ENCODE measurements at places on chromosomes 7 and 10.

- no peak for DNase-seq
Observed at GRCh38 chr10:88288320-88289059, 294.6 kb downstream of the RNLS start.

- DNase-seq: peak; percentile 43
Observed at GRCh38 chr10:15254808-15255648, 86.5 kb upstream of the NMT2 start.

DNA sequence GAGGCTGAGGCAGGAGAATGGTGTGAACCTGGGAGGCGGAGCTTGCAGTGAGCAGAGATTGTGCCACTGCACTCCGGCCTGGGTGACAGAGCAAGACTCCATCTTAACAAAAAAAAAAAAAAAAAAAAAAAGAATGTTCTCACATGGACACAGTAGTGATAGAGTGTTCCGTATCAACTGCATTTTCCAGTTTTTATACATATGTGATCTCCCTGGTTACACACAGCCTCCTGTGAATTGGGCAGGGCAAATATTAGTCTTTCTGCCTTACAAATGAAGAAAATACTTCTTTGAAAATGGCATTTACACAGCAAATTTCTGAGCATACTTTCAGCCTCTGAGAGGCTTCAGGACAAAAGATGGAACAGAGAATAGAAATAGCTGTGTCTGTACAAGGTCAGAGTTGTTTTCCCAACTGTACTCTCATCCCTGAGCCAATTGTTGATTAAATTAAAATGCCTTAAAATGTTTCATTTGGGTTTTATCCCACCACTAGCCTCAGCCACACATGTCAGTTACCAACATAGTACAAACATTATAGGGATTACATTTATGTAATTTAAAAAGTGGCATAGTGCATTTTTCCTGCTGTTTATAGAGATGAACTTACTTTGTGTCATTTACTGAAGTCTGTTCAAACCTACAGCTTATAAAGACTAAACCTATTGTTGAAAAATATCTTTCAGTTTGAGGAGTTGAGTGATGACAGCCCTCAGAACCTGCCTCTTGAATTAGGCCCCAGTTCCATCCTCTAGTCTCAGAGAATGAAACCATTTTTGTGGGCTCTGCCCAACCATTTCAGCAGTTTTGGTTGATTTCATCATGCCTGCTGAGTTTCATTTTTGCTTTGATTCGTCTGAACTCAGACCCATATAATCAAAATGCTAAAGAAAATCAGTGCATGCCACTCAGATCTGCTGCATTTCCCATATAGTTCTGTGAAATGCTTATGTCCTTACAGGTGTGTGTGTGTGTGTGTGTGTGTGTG lies 609.4 kb upstream of the C7orf33 start:
- no peak for DNase-seq

DNA sequence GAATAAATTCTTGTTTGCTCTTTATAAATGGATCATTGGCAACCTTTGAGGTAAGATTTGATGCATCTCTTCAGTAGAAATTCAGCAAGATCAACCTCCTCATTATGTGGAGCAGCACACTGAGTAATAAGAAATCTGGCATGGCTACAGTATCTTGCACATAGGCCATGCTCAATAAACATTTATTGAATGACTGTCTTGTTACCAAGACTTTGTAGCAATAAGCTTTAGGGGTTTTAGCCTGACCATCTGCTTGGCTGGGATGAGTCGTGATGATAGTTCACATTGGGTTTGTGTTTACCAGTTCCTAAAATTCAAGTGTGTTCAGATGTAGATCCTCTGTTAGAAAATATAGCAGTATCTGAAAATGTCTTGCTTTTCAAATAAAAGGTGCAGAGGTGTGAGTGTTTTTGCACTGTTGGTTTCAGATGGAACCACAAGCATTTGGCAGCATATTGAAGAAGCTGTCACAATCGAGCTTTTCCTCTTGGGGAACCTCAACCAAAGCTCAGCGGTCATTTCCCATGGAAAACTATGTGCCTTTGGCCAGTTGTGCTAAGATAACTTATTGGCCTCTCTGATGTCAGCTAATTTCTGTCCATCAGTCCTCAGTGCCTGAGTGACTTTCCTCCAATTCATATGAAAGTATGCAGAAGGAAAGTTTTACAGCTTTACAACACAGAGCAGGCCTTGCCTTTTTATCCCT lies 442.6 kb downstream of the GFRA1 start:
- no peak for DNase-seq

GRCh38 chr10:88416801-88417200 lies 166.3 kb downstream of the RNLS start:
- no peak for DNase-seq

DNA sequence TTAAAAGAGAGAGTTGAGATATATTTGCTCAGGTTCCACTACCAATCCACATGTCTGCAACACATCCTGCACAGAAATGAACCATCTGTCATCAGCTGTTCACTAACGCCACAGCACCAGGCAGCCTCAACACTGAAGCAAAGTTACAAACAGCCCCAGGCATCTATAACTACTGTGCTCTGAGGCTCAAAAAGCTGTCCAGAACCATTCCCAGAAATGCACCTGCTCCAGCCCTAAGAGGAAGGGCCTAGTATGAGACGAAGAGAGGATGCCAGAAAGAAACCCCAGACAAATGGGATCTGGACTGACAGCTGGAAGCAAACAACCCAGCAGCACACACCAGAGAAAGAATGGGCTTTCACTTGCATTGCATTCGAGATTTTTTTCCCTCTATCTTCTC lies 159.3 kb downstream of the ELMO1 start:
- DNase-seq: no peak

GRCh38 chr10:91034494-91035159 lies 113.7 kb upstream of the ANKRD1 start:
- DNase-seq: no peak

DNA sequence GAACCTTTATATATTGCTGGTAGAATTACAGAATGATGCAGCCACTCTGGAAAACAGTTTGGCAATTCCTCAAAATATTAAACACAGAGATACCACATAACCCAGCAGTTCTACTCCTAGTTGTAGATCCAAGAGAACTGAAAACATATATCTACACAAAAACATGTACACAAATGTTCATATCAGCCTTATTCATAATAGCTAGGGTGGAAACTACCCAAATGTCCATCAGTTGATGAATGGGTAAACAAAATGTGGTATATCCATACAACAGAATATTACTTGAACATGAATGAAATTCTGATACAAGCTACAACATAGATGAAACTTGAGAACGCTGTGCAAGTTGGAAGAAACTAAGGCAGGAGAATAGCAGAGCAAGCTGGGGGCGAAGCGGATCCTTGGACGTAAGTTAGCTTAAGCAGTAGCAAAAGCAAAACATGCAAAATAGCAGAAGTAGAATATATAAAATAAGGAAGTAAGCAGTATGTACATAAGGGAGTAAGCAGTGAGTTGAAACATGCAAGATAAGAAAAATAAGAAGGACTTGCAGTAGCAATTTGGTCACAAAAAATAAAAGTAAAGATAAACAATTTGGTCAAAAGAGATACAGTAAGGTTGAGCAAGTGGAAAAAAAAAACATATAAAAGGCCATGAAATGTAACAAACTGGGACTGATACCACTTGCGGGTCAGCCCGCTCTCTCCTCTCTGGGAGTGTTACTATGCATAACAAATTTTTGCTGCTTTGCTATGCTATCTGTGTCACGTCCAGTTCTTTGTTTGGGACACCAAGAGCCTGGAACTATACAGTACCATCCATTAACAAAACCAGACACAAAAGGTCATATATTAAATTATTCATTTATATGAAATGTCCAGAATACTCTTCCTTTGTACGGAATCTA lies 18.0 kb upstream of the HILPDA start:
- DNase-seq: no peak

GRCh38 chr10:6082496-6083395 lies 6.1 kb upstream of the RBM17 start:
- peak; percentile 29 for DNase-seq

GRCh38 chr10:78301891-78302738 lies 268.5 kb downstream of the RPS24 start:
- DNase-seq: no peak

DNA sequence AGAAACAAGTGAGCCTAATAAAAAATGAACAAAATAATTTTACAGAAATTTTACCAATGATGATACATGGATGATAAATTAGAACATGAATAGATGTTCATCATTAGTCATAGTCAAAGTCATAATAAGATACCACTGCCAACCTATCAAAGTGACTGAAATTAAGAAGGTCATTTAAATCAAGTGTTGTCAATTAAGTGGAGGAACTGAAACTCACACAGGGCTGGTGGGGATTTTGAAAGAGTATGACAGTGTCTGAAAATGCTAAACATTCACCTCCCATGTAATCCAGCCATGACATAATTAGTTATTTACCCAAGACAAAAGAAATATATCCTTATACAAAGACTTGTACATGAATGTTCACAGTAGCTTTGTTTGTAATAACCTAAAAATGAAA lies 57.1 kb upstream of the DYNC1I1 start:
- DNase-seq: no peak

DNA sequence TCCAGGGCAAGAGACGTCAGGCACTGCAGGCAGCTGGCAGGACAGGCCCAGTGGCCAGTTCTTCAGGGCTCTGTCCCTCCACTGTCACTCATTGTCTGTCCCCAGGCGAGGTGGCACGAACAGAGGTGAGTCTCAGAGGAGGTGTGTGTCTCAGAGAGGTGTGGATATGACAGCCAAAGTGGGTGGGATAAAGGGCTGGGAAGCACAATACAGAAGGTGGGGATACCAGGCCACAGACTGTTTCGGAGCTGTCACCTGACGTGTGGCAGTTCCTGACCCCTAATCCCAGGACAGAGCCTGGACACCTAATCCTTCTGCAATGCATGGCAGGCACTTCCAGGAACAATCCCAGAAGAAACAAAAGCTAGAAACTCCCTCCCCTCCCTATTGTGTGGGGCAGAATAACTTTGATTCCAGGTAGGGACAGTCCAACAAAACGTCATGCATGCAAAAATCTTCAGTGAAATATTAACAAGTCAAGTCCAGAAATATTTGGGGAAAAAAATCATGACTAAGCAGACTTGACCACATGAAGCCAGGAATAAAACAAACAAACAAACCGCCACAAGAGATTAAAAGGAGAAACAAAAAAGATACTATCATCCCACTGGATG lies 11.6 kb downstream of the KLRG2 start:
- no peak for DNase-seq

- no peak for DNase-seq
Observed at GRCh38 chr10:124745673-124746072, 1.5 kb upstream of the FAM53B start.

GRCh38 chr7:6558837-6559236 lies 7.6 kb upstream of the GRID2IP start:
- DNase-seq: peak; percentile 28

GRCh38 chr10:114042895-114043531 lies 653 bp upstream of the ADRB1 start:
- peak; percentile 19 for DNase-seq

DNA sequence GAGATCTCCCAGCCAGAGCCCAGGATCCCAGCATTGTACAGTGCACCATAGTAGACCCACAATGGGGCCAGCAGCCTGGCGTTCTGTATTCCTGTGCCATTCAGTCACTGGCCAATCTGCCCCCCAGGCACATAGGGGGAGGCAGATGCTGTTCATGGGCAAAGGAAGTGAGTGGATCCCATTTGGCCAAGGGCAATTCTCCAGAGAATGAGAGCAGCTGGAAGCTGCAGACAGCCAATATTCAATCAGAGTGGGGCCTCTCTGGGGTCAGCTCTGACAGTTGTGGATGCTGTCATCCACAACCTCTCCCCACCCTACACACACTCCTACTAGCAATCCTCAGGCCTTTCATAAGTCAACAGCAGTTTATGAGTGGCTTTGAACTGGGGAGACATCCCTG lies 17.5 kb downstream of the STEAP1B start:
- no peak for DNase-seq

- DNase-seq: no peak
Observed at GRCh38 chr7:22962775-22963350, 51.1 kb downstream of the HYCC1 start.

DNA sequence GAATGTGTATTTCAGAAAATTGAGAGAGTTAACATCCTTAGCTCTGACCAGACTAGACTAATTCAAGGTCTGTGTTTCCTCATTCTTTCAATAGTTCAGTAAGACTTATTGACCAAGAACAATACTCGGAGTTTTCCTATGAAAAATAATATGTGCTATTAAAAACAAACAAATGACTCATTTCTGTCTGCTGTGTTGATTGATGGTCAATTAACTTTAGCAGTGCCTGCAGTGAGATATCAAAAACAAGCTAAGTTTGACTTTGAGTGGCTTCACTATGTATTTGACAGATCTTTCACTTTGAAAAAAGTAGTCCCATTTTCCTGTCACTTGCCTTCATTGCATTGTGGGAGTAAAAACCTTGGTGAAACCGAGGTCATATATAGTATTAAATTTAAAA lies 91.0 kb downstream of the GNAT3 start:
- no peak for DNase-seq

DNA sequence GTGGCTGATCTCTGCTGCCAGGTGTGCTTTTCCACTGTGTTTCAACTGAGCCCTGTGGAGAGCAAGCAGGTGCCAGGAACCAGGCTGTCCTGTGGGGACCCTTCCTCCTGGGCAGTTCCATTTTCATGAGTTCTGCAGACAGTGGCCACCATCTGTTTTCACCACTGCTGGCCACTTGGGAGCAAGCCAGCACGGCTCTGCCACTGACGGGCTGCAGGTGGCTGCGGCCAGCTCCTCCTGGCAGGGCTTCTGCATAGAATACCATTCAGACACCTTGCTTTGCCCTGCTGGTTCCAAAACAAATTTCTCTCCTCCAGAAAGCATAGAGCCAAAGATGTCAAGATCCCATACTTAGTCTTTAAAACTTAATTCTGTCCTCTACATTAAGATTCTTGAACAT lies 48.3 kb downstream of the LANCL2 start:
- no peak for DNase-seq

DNA sequence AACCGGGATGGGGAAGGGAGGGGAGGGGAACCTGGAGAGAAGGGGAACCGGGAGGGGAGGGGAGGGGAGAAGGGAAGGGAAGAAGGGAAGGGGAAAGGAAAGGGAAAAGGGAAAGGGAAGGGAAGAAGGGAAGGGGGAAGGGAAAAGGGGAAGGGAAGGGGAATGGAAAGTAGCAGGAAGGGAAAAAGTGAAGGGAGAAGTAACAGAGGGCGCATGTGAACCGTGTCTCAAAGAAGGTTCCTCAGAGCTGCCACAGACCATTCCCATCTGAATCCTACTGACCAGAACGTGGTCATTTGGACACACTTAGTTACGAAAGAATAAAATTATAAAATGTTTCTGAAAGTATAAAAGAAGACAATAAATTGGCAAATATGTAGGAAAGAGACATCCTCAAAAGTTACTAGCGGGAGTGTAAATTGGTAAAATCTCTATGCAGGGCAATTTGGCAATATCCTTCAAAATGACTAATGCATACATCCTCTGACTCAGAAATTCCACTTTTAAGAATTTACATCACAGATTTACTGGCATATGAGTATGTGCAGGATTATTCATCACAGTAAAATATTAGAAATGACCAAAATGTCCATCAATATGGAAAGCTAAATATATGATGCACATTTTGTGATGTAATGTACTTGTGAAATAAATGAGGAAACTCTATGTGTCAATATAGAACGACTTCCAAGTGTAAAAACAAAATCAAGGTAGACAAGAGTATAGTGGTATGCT lies 12.9 kb downstream of the C10orf67 start:
- no peak for DNase-seq
